DMS79 treated with DMSO at 0.1 percent for 48 hours (cell line): ENCODE measurements at places on chromosomes 4 and X.

- DNase-seq = no peak
Observed at GRCh38 chrX:154440623-154441357, 3.2 kb upstream of the FAM50A start.

DNA sequence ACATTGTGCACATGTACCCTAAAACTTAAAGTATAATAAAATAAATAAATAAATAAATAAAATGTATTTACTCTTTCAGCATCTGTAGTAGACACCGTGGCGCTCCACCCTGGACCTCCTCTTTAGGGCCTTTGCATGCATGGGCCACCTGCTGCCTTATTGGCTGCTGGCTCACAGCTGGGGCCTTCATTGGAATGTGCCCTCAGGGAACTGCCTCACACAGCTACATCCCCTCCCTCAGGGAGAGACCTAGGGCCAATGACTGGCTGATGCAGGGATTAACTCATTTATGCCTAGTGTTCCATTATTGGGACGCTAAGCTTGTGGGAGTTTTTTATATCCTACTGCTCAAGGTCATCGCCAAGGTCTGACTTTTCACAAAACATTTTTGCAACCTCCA is 302.9 kb upstream of the FTHL17 start:
- DNase-seq = no peak

GRCh38 chrX:140439476-140439875 is 65.4 kb downstream of the SOX3 start:
- DNase-seq = no peak

- no peak for DNase-seq
Observed at GRCh38 chrX:104913348-104913747, 307.1 kb downstream of the TEX13A start.

DNA sequence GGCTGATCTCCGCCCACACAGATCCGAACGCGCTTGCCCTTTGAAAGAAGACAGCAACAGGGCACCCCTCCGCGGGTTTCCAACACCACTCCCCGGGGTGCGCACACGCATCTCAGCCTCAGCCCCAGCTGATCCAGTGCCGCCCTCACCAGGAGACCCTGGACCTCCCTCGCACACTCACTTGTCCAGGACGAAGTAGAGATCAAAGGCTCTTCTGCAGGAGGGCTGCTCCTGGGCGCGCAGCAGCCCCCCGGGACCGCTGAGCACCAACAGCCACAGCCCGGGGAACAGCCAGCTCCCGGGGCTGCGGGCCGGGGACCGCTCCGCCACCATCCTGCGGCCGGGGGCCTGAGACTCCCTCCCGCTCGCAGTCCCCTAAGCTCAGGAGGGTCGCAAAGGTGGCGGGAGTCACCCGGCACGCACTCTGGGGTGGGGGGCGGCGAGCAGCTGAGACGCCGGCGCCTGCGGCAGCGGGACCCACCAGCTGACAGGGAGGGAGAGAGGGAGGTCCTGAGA is 743 bp downstream of the ANTXR2 start:
- no peak for DNase-seq

- DNase-seq = no peak
Observed at GRCh38 chr4:18041114-18041513, 19.6 kb upstream of the LCORL start.

GRCh38 chr4:165502916-165503907 is 124.4 kb downstream of the CPE start:
- DNase-seq = no peak

DNA sequence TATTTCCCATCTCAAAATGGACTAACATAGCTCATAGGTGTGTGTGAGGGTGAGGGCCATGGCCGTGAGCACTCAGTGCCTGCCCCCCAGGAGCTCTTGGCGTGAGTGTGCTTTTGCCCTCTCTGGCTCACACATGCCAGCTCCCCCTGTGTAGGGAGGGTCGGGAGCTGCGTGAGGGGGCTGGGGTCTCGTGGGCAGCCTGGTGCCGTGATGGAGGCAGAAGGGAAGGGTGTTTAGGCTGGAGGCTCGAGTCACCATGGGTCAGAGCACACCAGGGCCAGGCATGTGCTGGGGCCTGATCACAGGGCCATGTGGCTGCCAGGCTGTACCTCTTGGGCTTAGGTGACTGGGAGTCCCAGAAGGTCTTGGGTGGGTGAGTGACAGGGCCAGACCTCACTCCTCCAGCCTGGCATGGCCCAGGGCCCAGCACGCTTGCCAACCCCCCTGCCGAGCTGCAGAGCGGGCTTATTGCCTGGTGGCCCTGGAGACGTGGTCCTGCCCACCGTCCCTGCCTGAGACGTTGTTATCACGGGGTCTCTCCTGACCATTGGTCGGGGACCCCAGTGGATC is 44.0 kb downstream of the ADRA2C start:
- DNase-seq = no peak

DNA sequence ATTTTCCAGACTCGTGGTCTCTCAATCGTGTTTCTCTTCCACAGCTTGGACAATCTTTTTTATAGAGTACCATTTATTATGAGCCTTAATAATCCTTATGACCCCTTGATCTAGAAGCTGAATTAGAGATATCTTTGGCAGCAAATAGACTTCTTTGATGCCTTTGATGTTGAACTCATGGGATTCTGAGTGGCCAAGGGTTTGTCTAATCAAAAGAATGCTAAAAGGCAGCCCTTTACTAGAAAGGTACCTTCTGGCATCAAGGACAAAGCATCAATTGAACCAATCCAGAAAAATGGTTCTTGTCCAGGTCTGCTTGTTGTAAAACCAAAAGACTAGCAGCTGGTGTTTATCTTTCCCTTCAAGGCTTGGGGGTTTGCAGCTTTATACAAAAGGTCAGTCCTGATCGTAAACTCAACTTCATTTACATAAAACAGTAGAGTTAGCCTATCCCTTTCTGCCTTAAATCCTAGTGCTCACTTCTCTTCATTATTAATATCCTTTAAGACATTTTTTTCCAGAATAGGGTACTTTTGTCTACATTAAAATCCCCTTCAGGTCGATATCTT is 411.3 kb downstream of the FAT4 start:
- DNase-seq = no peak

DNA sequence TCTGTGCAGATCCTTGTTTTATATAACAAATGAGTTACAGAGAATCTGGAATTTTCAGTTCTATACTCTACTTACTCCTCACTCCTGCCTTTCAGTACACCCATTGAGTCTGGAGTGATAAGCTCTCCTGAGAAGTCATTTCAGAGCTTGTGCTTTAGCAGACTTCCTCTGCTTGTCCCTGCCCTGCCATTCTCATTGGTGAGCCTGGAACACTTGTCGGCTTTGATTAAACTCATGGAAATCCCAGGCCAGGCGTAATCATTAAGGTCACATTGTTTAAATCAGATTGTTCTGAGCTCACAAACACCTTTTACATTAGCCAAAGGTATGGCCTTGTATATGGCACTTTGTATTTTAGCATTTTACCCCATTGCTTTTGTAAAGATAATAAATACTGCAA is 102.7 kb downstream of the CNKSR2 start:
- DNase-seq = no peak

DNA sequence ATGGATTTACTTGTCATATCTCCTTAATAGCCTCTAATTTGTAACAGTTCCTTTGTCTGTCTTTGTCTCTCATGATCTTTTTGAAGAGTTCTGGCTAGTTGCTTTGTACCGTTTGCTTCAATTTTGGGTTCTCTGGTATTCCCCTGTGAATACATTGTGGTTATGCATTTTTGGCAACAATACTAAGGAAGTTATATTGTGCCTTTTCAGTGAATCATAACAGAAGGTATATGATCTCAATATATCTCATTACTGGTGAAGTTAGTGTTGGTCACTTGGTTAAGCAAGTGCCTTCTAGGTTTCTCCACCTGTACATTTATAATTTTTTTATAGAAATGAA is 48.6 kb downstream of the DCLK2 start:
- DNase-seq = no peak

GRCh38 chr4:101141230-101141629 is 206.1 kb downstream of the PPP3CA start:
- DNase-seq = no peak
